ENCODE measurements at places on chromosomes 4 and X.

- peak; percentile 12 for DNase-seq
- peaks cover 30% of the 10 kb centered on the region for H3K4me1 ChIP-seq
- no peak within 1 kb of the TSS for H3K27ac ChIP-seq
- no peaks in the 10 kb centered on the region for H3K36me3 ChIP-seq
- H3K27me3 ChIP-seq, result no peaks in the 10 kb centered on the region
Measured at GRCh38 chr4:39032218-39033085, at the start of gene TMEM156. Gene TMEM156 (minus strand): TSS chr4:39032409. CDS start chr4:39032313, 96 bp downstream.

GRCh38 chr4:148632476-148632875, 190.3 kb upstream of the NR3C2 start:
- H3K27me3 ChIP-seq, result no peaks in the 10 kb centered on the region
- H3K4me1 ChIP-seq, result no peaks in the 10 kb centered on the region
- no peak overlapping the region for H3K4me3 ChIP-seq
- no peaks in the 10 kb centered on the region for H3K36me3 ChIP-seq

DNA sequence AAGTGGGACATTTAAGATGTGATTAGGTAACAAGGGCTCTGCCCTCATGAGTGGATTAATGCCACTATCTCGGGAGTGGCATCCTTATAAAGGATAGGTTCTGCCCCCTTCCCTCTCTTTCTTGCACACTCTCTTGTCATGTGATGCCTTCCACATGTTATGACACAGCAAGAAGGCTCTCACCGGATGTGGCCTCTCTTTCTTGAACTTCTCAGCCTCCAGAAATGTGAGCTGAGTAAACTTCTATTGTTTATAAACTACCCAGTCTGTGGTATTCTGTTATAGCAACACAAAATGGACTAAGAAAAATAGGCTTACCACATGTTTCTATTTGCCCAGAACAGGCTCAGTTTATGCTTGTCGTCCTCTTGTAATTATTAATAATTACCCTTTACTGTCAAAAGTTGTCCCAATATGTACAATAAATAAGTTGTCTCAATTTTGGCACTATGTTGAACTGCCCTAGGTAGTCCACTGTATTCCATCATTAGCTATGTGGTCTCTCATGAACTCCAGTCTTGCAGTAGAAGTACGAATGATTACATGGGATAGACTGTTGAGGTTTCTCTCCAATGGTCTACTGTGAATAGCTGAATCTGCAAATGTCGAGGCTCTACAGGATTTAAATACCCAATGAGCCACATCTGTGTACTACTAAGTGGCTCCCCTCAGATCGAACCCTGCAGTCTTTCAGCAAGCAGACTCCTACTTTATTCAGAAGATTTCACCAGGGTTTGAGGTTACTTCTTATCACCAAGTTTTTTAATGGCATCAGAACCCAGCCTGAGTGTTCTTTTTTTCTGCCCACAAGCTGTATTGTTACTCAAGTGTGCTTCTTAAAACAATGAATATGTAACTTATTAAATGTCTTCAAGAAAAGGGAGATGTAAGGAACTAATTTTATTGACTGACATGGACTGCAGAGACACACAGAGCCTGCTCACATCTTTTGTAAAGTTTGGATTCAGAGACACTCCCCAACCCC, 102.0 kb upstream of the LEF1 start:
- DNase-seq, result no peak
- H3K4me3 ChIP-seq, result no peak overlapping the region
- H3K27me3 ChIP-seq, result no peaks in the 10 kb centered on the region
- H3K4me1 ChIP-seq, result no peaks in the 10 kb centered on the region

GRCh38 chrX:57905141-57905540, 5.1 kb downstream of the ZXDA start:
- H3K4me3 ChIP-seq, result no peak overlapping the region
- DNase-seq, result no peak
- no peaks in the 10 kb centered on the region for H3K4me1 ChIP-seq
- H3K27me3 ChIP-seq, result no peaks in the 10 kb centered on the region
- H3K27ac ChIP-seq, result no peak overlapping the region

GRCh38 chr4:76690011-76690905, 207.7 kb downstream of the SOWAHB start:
- H3K36me3 ChIP-seq, result no peaks in the 10 kb centered on the region
- no peaks in the 10 kb centered on the region for H3K27me3 ChIP-seq
- H3K27ac ChIP-seq, result no peak overlapping the region
- DNase-seq, result no peak
- H3K4me3 ChIP-seq, result no peak overlapping the region
- peaks cover 7% of the 10 kb centered on the region for H3K4me1 ChIP-seq

- peaks cover 18% of the 10 kb centered on the region for H3K4me1 ChIP-seq
- DNase-seq, result no peak
- H3K4me3 ChIP-seq, result no peak overlapping the region
- peaks cover 63% of the 10 kb centered on the region for H3K36me3 ChIP-seq
- H3K27ac ChIP-seq, result no peak overlapping the region
- no peaks in the 10 kb centered on the region for H3K27me3 ChIP-seq
Measured at GRCh38 chr4:73098016-73098415, 28.5 kb upstream of the COX18 start.

Data from HepG2 (cell line).